Activated naive CD8-positive, alpha-beta T cell treated with anti-CD3 and anti-CD28 coated beads, Interleukin-2, amount 50 U/mL, for 16 hours (primary cell): ENCODE measurements at places on chromosomes 5 and 9.

DNA sequence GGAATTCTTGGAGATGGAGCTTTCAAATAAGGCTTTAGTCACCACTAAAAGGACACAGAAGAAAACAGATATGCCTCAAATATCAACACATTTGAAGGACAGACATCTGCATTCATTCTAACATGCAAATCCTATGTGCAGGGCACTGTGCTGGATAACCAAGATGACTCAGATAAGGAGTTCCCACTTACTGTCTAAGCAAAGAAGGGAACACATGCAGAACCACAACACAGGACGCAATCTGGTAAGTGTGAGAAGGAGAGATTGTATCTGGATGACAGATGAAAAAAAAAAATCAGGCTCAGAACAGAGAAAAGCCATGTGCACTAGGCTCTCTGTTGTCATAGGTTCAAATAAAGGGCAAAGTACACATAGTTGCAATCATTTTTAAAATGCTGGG, 42.5 kb downstream of the ELAVL2 start:
- no peak for DNase-seq

GRCh38 chr9:99820685-99821395, 845 bp upstream of the NR4A3 start:
- DNase-seq, result no peak

GRCh38 chr5:88821161-88821560, 61.8 kb downstream of the MEF2C start:
- no peak for DNase-seq

DNA sequence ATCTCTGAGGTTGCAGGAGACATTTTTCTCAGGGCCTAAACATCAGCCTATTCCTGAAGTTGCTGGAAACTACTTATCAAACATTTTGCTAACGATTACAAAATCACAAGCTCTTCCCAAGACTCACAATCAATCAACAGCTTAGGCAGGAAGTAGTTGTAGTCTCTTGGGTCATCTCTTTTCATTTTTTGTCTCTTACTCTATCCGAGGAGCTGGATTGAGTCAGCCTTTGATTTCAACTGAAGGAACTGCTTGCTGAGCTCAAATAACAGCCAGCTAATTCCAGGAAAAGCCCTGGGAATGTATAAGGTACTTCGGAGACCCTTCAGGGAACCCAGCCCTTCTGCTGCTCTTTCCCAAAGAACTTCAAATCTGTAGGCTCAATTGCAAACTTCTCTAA, 398.9 kb downstream of the PLK2 start:
- DNase-seq, result no peak

DNA sequence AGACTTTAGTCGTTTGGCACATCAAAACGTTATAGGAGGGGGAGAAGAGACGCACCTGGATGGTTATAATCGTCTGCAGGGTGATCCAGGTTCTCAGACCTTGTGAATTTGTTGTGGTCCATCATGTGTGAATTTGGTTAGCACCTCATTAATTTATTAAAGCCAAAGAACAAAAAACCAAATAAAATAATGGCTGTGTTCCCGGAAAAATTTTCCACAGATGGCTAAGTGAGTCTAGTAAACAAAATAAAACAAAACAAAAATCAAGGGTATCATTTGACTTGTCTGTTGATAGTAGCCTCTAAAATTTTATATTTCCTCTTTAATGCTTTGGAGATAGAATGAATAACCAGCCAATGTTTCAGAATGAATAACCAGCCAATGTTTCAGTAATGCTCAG, 119.7 kb downstream of the ACTBL2 start:
- no peak for DNase-seq

GRCh38 chr5:84825606-84826005, 440.9 kb upstream of the EDIL3 start:
- DNase-seq, result no peak
